Astrocyte of the spinal cord (primary cell): ENCODE measurements at places on chromosomes 13 and 19.

- DNase-seq = peak; percentile 14
Observed at GRCh38 chr13:96982672-96983071, 11.6 kb downstream of the OXGR1 start.

- DNase-seq = peak; percentile 97
Observed at GRCh38 chr19:38683393-38684077, 36.1 kb downstream of the ACTN4 start.

DNA sequence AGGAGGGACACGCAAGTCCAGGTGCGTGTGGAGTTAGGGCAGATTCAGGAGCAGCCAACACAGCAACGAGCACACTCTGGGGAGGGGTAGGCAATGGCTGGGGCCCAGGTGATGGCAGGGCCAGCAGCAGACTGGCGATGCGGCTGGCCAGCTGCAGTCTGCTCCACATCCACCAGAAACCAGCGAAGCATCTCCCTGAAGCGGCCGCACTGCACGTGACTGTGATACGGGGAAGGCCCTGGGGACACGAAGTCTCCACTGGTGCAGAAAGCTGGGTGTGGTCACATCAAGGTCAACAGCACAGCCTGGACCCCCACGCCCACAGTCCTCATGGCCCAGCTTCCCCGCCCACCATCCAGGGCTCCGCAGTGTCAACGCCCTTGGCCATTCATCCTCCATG, 21.3 kb upstream of the EPHX3 start:
- DNase-seq = no peak

DNA sequence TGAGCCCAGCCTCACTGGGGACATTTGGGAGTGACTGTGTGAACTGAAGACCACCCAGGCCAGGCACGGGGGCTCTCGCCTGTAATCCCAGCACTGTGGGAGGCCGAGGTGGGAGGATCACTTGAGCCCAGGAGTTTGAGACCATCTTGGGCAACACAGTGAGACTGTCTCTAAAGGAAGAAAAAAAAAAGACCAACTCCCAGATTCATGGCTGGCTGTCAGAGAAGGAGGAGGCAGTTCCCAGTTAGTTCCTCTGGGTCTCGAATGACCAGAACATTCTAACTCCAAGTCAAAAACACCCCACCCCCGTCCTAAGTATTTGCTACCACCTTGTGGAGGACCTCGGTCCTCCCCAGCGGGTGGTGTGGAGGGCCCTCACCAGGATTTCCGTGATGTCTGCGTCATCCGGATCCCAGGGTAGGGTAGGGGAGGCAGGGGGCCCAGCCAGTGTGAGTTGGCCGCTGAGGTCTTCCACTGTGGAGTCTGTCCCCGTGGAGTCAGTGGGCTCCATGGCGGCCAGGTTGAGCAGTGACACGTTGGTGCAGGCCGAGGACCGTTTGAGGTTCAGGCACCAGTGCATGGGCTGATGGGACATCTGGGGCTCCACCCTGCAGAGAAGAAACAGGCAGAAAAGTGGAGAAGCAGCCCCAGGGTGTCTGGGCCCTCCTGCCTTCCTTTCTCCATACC, 1.3 kb downstream of the TSKS start:
- peak; percentile 54 for DNase-seq
